Spleen (tissue), 13 donors: ENCODE measurements at places on chromosomes 2 and 18.

- DNase-seq, result no peak
Observed at GRCh38 chr2:54899576-54900200, 150.6 kb downstream of the RTN4 start.

DNA sequence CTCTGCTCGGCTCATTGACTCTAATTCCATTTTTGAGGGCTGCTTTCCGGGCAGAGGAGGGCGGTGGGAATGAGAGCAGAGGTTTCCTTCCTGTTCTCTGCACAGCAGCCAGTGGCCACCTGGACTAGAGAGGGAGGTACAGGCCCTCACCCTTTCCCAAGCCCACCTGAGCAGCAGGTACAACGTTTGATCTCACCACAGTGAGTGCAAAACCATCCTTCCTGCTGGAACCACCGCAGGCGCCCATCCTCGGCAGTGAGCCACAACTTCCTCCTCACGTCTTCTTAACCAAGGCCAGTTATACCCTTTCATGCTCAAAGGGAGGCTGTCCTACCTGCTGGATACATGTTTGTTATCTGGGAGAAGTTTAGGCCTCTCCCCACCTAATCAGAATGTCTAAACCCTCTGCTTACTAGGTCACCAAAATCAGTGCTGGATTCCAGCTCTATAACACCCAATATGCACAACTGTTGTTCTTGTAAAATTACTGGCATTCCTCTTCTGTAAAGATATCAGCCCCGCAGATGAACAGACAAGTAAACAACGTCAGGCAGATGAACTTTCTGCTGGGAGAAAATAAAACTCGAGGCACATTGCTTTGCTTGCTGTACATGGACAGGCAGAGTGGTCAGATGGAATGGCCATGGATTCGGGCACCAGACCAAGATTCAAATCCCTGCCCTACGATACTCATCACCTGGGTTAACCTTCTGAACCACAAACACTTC lies 191.4 kb downstream of the SH3RF3 start:
- DNase-seq, result no peak

DNA sequence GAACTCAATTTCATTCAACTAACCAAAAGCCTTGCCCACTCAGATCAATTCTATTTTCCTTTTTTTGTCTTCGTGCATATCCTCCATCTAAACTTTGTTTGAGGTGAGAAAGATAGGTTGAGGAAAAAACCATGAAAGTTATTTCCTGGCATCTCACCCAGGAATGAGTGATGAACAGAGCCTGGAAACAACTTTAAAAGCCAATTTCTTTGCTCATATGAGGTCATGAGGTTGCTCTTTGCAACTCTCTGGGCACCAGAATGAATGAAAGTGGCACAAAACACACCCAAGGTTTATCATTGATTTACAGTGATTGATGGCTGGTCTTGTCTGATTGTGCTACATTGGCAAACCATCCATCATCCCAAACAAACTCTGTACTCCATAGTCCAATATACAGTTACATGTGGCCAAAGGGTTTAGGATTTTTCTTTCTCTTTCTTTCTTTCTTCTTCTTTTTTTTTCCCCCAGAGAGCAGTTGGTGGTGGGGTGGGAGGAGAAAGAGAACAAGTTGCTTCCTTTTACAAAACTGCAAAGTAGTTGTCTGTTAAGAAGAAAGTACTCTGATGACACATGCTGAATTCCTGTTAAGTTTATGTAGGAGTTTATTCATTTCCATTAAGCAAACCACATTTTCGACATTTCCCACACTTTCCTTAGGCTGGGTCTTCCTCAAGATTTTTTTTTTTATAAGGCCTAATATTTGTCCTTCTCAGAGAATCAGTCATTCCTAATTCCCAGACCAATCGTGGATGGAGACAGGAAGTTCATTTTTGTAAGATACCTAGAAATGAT lies 575.9 kb upstream of the ZEB2 start:
- DNase-seq, result no peak

DNA sequence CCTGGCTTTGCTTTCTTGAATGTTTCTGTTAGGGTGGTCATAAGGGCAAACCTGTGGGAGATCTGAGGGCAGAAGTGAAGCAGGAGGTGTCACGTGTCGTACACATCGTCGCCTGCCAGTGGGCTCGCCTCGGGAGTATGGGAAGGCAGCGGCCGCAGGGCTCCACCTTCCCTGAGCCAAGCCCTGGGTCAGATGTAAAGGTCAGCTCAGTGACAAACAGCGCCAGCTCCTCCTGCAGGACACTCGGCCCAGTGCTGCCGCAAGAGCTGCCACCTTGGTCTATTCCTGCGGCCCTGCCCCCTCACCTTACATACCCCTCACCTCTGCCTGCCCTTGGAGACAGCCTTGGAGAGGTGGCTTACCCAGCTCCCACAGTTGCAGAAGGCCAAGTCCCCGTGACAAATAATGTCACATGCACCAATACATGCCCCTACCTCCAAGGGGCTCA lies 64.2 kb downstream of the PSMG2 start:
- no peak for DNase-seq

DNA sequence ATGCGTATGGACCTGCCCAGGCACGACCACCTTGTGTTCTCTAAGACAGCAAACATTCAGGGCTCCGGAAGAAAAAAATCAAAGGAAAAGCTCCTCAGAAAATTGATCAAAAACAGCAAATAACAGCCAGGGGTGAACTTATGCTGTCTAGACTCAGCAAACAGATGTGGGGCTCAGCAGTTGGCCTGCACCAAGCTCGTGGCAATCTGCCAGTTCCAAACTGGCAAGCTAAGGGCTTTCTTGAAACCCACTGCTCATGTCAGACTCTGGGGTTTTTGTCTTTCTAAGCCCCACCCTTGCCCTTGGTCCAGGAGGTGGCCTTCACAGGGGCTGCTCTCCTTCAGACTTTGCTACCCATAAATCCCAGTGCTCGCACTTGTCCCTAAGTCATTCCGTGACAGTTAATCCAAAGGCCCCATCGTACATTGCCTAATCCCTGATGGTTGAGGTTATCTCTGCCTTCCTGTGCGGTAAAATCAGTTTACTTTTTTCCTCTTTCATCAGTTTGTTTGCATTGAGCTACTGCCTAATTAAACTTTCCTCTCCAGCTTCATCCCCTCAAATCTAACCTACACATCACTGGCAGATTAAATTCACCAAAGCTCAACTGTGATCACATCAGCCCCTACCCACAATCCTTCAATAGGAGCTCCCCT lies 408.0 kb downstream of the LRATD1 start:
- DNase-seq, result no peak

GRCh38 chr2:119489232-119489952 lies 34.9 kb downstream of the SCTR start:
- no peak for DNase-seq

GRCh38 chr2:186925514-186925913 lies 76.5 kb upstream of the ZSWIM2 start:
- no peak for DNase-seq

- no peak for DNase-seq
Observed at GRCh38 chr2:112048887-112049286, 6.2 kb upstream of the TMEM87B start.

DNA sequence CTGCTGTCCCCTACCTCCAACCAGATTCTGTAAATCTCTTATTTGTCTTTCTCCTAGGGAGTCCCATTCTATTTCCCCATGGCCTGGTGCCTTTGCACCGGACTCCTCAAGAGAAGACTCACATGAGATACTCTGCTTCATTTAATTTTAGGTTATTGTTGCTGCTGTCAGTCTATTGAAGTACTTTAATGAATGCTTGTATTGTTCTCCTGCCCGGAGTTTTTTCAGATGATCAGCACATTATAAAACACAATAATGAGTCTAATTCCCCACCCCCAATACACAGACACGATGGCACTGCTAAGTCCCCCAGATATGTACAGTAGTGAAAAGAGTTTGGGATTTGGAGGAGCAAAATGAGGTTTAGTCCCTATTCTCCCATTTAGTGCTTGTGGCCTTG lies 58.9 kb downstream of the HAUS1 start:
- no peak for DNase-seq

GRCh38 chr2:52881606-52882005 lies 886.0 kb upstream of the CHAC2 start:
- no peak for DNase-seq

- DNase-seq, result no peak
Observed at GRCh38 chr2:161163440-161163839, 3.2 kb downstream of the TANK start.

- no peak for DNase-seq
Observed at GRCh38 chr2:116141891-116142474, 1672.5 kb upstream of the DDX18 start.

DNA sequence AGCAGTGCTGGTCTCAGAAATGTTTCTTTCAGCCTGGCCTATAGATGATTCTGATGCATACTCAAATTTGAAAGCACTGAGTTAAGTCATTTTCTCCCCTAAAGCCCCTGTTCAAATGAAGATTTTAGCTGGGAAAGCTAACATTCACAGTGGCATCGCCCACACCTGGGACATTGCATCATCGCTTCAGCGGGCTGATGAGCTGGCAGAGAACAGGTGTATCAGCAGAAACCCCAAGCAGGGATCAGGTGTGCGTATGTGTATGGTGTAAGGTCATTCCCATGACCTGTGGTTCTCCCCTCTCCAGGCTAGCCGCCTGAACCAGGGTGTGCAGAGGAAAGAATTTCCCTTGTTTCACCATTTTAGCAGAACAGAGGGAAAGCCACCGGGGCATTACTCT lies 56.3 kb downstream of the EPAS1 start:
- no peak for DNase-seq

DNA sequence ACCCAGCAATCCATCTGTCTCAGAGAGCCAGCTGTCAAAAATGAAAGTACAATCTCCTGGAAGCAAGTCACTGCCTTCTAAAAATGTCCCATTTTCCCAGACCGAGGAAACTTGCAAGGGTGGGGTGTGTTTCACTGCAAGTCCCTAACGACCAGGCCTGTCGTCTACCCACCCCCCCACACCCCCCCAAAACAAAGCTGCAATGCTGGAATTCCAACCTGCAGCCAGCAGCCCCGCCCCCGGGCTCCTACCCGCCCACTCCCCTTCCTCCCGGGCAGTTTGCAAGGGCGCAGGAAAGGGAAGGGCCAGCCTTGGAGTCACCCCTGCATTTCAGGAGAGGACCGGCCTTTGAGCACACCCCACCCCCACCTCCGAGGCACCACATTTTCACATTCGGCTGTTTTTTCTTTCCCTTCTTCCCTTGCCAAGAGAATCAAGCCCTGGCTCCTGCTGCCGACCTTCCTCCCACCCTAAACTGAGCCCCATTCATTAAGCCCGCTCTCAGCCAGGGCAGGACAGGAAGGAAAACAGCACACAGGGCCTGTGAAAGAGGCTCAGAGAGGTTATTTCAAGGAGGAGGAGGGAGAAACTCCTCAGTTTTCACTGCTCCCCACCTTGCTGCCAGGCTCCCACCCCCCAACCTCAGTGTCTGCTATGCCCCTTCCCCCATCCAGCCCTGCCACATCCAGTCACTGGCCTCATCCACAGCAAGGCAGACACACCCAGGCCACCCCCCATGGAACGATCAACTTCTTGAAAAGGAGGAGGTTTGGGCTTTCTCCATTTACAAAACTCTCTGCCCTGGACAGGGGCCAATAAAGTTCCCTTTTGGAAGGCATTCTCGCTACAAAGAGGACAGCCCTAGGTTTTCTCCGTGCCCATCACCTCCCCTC lies 11.3 kb downstream of the SMAD7 start:
- peak; percentile 84 for DNase-seq

GRCh38 chr2:209713219-209713618 lies 58.4 kb upstream of the UNC80 start:
- DNase-seq, result no peak

- no peak for DNase-seq
Observed at GRCh38 chr2:52904355-52904891, 863.2 kb upstream of the CHAC2 start.

DNA sequence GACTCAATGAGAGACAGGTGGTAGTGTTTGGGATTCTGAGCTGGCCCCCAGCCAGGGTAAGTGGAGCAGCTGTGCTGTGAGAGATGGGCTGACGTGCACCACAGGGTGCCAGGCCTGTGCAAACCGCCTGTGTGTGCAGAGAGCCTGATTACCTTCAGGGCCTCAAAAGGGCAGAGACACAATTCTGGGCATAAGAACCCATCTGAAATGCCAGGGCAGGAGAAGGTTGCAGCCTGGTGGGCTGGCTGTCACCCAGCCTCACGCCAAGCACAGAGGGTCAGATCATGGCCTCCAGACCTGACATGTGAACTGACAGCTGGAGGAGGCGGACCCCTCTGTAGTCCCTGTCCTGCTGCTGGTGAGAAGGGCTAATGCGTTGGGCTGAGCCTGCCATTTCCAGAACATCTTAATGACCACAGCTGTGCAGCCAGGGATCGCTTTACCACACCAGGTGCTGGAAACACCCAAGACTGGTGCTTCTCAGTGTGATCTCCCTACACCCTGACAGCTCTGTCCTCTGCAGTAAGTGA lies 100.9 kb downstream of the ARL4C start:
- DNase-seq, result no peak

DNA sequence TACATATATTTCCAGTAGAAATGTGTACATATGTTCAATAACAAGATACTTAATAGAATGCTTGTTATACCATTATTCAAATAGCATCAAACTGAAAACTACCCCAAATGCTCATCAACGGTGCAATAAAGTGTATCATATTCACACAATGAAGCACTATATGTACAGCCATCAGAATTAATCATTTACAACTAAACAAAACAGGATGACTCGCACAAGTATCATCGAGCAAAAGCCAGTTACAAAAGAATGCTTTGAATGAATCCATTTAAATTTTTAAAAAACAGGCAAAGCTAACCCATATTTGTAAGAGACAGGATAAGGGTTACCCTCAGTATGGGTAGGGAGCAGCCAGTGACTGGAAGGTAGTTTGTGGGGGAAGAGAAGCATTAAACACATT lies 132.8 kb upstream of the PDE1A start:
- DNase-seq, result no peak

DNA sequence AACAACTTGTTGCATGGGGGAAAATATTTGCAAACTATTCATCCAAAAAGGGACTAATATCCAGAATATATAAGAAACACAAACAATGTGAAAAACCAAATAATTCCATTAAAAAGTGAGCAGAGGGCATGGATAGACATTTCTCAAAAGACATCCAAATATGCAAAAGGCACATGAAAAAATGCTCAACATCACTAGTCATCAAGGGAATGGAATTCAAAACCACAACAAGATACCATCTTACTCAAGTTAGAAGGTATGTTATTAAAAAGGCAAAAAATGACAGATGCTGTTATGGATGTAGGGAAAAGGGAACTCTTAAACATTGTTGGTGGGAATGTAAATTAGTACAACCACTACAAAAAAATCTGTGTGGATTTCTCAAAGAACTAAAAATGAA lies 396.5 kb downstream of the CCDC85A start:
- DNase-seq, result no peak

DNA sequence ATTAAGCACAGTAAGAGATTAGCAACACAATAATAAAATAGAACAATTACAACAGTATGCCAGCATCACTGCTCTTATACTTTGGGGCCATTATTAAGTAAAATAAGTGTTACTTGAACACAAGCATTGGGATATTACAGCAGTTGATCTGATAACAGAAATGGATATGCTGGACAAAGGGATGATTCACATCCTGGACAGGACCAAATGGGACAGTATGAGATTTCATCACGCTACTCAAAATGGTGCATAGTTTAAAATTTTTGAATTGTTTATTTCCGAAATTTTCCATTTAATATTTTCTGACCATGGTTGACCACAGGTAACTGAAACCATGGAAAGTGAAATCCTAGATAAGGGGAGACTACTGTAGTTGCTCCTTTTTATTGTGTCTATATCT lies 138.2 kb downstream of the UBR3 start:
- DNase-seq, result no peak
